ENCODE measurements at places on chromosomes 2 and 18.

GRCh38 chr2:95008306-95008705, 17.2 kb upstream of the MAL start:
- DNase-seq: no peak

DNA sequence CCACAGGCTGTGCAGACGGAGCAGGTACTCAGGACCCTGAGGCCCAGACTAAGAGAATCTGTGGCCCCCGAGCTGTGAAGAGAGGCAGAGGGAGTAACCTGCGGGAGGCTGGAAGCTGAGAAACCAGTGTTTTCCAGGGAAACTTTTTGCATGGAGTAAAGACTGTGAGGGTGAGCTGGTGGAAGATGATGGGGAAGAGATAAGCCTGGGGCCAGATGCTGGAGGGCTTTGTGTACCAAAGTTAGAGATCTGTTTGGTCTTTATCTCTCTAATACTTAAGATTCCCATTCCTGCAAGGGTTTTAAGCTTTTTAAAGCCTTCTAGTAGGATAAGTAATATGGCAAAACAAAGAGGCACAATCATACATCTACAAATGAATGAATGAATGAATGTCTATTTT, 43.7 kb upstream of the MEX3C start:
- DNase-seq: no peak

GRCh38 chr2:158542577-158542976, 85.8 kb downstream of the PKP4 start:
- DNase-seq: no peak

GRCh38 chr2:135951041-135951583, 34.3 kb downstream of the DARS1 start:
- no peak for DNase-seq

DNA sequence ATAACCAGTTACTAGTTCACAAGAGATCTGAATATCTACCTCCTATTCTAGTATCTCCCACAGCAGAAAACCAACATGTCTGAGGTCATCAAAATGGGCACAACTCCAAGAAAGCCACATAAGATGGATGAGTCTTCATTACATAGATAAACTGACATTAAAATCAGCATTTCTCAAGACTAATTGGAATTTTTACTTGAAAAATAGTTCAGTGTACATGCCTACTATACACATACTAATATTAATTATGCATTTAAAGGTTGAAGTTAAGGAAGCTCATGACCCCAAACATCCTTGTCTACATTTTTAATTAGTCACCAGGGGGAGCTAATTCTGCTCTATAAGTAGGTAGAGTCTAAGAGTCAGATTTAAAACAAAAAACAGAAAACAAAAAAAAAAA, 41.9 kb downstream of the ZNF521 start:
- DNase-seq: no peak

DNA sequence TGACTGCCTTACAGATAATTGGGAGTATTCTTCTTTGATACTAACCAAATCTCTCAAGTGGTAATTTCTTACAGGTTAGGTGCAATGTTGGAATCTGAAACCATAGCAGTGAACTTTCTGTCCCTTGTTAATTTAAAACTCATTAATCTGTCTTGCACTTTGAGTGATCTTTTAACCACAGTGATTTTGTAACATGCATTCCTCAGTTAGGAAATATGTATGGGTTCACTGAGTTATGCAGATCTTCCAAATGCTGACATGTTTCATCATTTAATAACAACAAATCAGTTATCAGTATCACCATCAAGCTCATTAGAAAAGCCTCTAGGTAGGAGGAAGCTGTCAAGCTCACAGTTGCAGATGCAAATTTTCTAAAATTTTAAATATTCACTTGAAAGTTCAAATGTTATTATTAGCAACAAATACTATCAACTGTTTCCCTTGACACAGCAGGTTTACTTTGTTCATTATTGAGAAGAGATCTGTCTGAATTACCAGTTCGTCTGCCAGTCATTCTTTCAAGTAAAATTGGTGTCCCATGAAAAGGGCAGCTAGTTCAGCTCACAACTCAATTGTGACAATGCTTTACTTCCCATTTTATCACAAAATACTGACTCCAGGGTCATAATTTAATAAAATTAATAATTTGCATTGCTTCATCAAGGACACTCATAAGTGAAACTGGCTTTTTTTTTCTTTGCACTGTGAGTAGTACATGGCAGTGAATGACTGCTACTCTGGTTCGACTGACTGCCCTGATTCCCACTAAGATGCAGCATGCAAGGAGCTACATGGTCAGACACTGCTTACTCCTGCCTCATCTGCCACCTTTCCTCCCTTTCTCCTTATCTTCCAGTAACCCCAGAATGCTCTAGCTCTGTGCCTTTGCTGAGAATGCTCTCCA, 31.6 kb downstream of the SUCLG1 start:
- DNase-seq: no peak

- DNase-seq: no peak
Measured at GRCh38 chr2:197011801-197012641, 85.5 kb upstream of the PGAP1 start.

DNA sequence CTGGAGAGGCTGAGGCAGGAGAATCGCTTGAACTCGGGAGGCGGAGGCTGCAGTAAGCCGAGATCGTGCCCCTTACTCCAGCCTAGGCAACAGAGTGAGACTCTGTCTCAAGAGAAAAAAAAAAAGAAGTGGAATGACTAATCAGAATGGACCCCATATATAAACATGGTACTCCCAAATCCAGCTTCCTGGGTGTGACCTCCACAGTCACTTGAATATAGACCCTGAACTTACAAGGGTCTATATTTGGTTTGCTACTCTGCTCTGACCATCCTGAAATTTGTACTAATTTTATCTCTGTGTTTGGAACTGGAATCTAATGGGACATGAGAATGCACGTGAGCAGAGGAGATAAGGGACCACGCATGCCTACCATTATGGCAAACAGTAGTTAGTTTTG, 275.0 kb downstream of the TNS1 start:
- DNase-seq: no peak

DNA sequence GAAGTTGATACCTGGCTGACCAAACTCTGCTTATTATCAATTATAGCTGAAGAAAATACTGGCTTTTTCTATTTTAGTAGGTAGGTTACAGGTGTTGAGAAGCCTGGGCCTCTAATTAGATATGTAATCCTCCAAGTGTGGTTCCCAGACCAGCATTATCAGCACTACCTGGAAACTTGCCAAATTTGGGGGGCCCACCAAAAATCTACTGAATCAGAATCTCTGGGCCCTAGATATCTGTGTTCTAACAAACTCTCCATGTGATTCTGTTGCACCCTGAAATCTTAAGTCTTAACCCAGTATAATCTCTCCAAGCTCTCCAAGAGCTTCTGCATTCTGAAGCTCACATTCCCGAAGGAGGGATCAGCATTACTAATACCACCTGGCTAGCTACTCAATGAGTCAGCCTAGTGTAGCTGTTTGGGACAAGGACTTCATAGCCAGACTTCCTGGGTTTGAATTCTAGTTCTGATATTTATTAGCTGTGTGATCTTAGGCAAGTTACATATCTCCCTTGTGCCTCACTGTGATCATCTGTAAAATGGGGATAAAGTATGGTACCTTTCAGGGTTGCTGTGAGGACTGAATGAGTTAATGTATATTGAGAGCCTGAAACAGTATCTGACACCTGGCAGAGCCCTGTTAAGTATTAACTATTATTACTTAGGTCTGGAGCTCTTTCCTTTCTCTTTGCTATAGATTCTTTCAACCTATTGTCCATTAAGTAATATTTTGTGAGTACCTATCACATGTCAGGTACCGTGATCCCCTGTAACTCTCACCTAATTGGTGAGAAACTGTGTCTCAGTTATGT, 94.1 kb upstream of the CD302 start:
- DNase-seq: no peak

DNA sequence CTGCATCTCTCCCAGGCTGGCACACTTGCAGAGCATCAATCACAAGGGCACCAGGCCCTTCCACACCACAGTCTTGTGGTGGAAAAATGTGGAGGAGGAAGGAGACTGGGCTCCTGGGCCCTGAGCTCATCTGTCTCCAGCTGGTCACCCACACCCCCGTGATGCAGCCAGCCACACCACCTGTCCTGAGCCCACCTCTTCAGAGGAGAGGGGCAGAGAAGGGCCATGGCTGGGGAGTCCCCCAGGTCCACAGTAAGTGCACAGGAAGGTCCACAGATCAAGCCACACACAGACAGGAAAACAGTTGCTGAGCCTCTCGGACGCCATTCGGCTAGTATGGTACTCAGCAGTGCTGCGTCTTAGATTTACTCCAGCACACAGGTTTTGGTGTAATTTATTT, 203.5 kb upstream of the SALL3 start:
- DNase-seq: no peak

DNA sequence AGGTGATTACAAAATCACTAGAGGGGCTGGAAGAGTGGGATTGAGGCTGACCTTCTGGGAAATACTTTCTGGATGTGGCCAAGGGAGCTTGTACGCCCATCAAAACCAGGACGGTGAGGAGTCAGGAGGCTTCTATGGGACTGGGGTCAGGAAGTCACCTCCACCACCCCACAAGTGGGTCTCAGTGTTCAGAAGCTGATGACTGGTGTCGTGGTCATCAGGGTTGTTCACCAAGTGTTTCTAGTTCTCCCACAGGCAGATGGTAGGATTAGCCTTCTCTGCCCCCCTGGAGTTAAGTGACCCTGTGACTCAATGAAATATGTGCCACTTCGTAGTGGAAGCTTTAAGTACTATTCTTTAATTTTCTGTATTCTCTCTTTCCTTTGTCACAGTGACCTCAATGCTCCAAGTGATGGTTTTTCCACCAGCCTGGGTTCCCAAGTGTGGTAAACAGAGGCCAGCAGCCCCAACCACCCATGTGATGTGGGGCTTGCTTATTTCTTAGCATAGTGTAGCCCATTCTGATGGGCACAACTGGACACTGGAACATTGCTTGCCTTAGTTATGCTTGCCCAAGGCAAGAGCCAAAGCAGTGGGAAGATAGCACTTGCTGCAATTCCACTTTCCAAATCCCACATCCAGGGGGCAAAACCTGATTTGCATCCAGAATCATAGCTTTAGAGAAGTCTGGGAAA, 258.8 kb downstream of the CYP26B1 start:
- DNase-seq: no peak

- no peak for DNase-seq
Measured at GRCh38 chr2:168673265-168674189, 128.9 kb upstream of the NOSTRIN start.

GRCh38 chr2:130373808-130374365, 18.0 kb downstream of the PTPN18 start:
- DNase-seq: no peak

All from stimulated activated CD4-positive, alpha-beta T cell treated with anti-CD3 and anti-CD28 coated beads, Interleukin-2, amount 100 ng/mL, for 48 hours (primary cell).